ENCODE measurements at places on chromosomes 6 and 20. TPM values are rescaled to one million over a fixed set of nuclear protein-coding genes. Genes with fewer than 3 reads are reported as not detected.

- peak; percentile 23 for DNase-seq
Observed at GRCh38 chr6:108944707-108945680, 96.8 kb downstream of the ARMC2 start.

- DNase-seq: no peak
Observed at GRCh38 chr20:40524071-40524470, 165.0 kb downstream of the MAFB start.

DNA sequence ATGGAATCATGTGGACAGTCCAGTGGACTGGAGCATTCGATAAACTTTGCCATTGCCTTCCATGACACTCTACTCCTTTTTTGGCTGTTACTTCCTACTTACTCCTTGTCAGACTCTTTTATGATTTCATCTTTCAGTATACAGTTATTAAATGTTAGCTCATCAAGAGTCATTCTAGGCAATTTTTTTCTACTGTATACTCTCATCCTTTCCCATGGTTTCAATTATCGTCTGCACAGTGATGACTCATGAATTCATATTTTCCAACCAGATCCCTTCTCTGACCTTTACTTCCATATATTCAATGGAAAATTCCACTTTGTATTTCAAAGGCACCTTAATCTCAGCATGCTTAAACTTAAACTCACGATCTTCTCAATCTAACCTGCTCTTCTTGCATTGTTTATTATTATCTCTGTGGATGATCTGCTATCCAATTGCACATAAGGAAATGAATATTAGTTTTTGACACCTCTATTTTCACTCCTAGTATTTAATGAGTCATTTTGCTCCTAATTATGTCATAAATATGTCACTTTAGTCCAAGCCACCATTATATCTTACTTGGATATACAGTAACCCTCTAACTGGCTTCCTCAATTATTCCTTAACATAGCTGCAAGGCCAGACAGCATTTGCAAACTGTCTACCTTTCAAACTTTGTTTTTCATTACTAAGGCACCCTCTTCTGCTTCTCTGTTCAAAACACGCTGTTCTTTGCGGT, 427.5 kb downstream of the PHF3 start:
- no peak for DNase-seq

DNA sequence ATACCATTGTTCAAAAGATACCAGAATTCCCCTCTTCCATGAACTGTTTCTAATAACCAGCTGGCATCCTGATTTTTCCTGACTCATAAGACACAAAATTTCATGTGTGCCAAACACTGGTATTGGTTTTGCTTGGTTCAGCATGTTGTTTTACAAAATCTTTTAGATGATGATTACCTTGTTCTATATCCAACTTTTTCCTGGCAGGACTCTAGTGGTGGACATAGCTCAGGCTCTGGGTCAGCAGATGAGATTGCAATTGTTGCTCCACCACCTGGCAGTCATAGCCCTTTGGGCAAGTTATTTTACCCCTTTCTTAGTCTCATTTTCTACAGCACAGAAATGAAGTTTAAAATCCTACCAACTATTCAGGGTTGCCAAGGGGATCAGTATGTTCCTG, 6.2 kb downstream of the TRIM38 start:
- DNase-seq: peak; percentile 43

DNA sequence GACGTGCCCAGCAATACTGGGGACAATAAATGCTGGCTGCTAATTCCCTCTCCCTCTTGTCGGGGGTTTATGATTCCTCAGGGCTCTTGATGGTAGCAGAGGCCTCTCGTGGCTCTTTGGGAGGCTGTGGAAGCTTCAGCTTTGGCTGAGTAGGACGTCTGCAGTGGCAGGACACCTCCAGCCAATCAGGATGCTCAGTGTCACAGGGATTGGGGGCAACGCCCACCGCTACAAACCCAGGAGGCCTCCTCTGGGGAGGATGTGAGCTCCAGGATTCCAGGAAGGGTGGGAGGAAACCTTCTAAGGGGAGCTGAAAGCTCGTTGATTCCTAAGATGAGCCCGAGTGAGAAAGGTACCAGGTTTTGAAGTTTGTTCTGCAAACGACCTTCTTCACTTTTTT, 19.4 kb downstream of the RSPO4 start:
- no peak for DNase-seq

DNA sequence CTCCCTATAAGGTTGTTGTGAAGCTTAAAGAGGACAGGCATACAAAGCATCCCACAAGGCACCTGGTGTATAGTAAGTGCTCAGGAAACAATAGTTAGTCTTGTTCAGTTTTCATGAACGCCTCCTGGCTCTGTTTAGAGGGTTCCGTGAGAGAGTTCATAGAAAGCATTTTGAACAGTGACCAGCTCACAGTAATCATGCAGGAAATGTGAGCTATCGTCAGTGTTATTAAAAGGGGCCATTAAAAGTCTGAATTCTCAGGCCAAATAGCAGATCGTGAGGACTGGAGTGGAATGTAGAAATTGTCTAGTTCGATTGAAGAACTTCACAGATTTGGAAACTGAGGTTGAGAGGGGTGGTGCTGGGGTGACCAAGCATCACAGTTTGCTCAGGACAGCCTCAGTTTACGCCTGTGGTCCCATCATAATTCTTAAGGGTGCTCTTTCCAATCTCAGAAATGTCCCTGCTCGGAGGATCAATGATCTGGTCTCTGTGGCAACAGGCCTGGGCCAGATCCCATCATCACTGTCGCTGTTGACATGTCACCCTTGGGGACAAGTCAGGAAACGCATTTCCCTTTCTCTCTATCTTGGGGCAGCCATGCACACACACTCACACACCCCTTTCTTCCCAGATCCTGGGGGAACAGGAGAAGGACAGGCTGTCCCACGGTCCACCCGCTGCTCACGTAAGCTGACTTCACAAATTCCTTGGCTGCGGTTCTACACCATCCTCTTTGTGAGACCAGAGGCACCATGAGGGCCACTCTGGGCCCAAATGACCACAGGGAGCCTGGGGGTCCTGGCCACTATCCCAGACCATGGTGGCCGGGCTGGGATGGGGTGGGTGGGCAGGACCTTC, 7.2 kb downstream of the TGM2 start:
- DNase-seq: no peak

- DNase-seq: no peak
Observed at GRCh38 chr20:39904476-39905112, 784.4 kb downstream of the MAFB start.

DNA sequence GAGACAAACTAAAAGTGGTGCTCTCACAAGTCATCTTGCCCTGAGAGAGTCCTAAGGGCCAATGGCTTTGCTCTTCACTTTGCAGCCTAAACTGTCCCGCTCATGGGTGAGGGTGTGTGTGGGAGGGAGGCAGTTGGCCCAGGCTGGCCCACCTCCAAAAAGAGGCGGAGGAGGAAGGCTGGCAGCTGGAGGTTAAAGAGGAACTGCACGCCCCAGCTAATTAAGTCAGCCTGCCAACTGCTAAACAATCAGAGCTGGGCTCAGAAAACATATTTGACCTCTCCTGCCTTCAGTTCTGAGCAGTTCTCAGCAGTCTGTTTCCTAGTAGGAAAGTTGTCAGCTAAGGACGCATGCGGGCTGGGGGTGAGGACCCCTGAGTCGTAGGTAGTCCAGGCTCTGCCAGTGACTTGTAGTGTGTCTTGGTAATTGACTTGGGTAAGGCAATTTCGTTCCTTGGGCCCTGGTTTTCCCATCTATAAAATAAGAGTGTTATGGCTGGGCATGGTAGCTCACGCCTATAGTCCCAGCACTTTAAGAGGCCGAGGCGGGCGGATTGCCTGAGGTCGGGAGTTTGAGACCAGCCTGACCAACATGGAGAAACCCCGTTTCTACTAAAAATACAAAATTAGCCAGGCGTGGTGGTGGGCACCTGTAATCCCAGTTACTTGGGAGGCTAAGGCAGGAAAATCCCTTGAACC, 17.0 kb downstream of the GSS start:
- peak; percentile 77 for DNase-seq

- DNase-seq: no peak
Observed at GRCh38 chr6:6610031-6610591, 21.6 kb downstream of the LY86 start.

DNA sequence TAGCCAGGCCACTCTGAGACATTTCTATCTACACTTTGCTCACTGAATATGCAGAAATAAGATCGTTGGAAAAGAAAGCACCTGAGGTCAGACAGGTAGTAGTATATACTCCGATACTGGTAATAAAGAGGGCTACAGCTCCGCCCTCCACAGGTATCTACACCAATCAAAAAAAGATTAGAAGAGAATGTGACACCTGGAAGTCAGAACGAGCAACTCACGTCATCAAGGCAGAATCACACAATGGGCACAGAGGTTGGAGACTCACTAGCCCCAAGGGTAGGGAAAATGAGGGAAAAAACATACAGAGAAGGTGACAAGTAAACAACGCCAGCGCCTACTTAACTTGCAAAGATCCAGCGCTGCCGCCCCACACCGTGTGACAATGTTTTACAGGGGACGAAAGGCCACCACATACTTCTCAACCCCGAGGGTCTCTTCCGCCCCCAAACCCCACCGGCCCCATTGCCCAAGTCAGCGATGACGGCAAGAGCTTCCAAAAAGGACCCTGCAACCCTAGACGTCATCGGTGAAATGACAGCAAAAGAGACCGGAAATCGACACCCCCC, 653 bp downstream of the LMBRD1 start:
- DNase-seq: no peak

DNA sequence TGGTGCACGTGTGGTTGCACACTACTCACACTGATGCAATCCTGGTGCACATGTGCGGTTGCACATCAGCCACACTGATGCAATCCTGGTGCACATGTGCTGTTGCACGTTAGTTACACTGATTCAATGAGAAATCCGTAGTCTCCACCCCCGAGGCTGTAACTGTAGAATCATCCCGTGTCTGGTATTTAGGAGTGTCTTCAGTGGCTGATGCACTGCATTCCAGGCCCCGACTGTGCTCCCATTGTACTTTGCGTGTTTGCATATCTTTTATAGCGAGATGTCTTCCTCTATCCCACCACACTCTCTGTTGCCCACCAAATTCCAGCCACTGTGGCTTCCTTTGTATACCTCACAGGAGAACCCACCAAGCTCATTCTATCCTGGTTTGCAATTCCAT, 87.8 kb upstream of the MTHFD1L start:
- no peak for DNase-seq

- peak; percentile 50 for DNase-seq
Observed at GRCh38 chr6:169722362-169723199, 1.7 kb downstream of the PHF10 start.

DNA sequence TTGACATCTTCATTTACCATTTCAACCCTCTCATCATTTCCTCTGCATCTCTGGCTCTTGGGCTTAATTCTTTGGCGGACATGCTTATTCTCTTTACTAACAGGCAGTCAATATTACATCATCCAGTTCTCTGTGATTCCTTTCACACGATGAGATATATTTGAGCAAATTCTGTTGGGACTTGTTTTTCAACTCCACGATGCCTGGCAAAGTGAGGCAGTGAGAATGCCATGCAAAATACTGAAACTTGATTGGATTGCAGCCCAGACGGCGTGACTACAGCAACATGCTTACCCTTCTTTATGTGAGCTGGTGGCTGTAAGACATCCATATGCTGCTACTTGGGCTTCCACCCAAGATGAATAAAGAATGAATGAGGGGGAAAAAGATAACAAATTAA, 101.7 kb upstream of the SPACA1 start:
- DNase-seq: peak; percentile 10

TSBP1 gene
- not detected for total RNA-seq

IDH3B gene
- total RNA-seq: 122 TPM

MAK gene
- not detected for total RNA-seq

KIAA0408 gene
- not detected for total RNA-seq

KIF25 gene
- not detected for total RNA-seq

SLA2 gene
- total RNA-seq: not detected

PRDM13 gene
- total RNA-seq: not detected

SOX18 gene
- total RNA-seq: 0.22 TPM

SYNCRIP gene
- total RNA-seq: 89.9 TPM

ANKRD66 gene
- total RNA-seq: not detected

SCAF8 gene
- total RNA-seq: 12.1 TPM
